T-helper 17 cell (primary cell): ENCODE measurements at places on chromosomes 11 and 22. TPM values are rescaled to one million over a fixed set of nuclear protein-coding genes. Genes with fewer than 3 reads are reported as not detected.

- peaks cover 16% of the 10 kb centered on the region for H3K27me3 ChIP-seq
- DNase-seq, result no peak
- peaks cover 3% of the 10 kb centered on the region for H3K36me3 ChIP-seq
- H3K4me3 ChIP-seq, result no peak overlapping the region
- H3K4me1 ChIP-seq, result peaks cover 9% of the 10 kb centered on the region
Measured at GRCh38 chr22:30045494-30045887, 34.8 kb upstream of the HORMAD2 start.

GRCh38 chr22:17789379-17790200 lies 15.3 kb upstream of the BID start:
- H3K27me3 ChIP-seq, result no peaks in the 10 kb centered on the region
- H3K4me1 ChIP-seq, result peaks cover 1% of the 10 kb centered on the region
- no peak overlapping the region for H3K27ac ChIP-seq
- H3K4me3 ChIP-seq, result no peak overlapping the region

PAX6 gene
- total RNA-seq, result not detected

- no peaks in the 10 kb centered on the region for H3K4me1 ChIP-seq
- peaks cover 4% of the 10 kb centered on the region for H3K27me3 ChIP-seq
- H3K27ac ChIP-seq, result no peak overlapping the region
Measured at GRCh38 chr11:104343578-104343977, 179.6 kb upstream of the PDGFD start.

GRCh38 chr11:69836401-69836800 lies 17.2 kb upstream of the FGF3 start:
- H3K27ac ChIP-seq, result no peak overlapping the region
- H3K4me3 ChIP-seq, result no peak overlapping the region
- DNase-seq, result no peak
- H3K36me3 ChIP-seq, result peaks cover 5% of the 10 kb centered on the region
- peaks cover 8% of the 10 kb centered on the region for H3K4me1 ChIP-seq

DRICH1 gene
- total RNA-seq, result 2.5 TPM

GRCh38 chr22:39422721-39423120 lies 23.1 kb downstream of the TAB1 start:
- H3K27me3 ChIP-seq, result no peaks in the 10 kb centered on the region
- H3K27ac ChIP-seq, result no peak overlapping the region
- H3K4me3 ChIP-seq, result no peak overlapping the region

DNA sequence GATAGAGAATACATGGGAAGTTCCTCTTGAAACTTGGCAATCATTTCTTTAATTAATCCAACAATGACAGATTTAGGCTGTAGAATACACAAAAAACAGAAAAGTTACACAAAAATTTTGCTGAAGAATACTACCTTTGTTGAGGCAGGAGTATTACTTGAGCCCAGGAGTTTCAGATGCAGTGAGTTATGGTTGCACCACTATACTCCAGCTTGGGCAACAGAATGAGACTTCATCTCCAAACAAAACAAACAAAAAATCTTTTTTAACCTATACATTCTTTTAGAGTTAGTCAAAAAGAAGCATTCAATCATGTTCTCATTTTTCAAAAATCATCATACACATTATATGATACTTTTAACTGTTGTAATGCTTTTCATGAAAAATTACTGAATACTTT lies 22.1 kb downstream of the UEVLD start:
- H3K27me3 ChIP-seq, result no peaks in the 10 kb centered on the region
- H3K4me3 ChIP-seq, result no peak overlapping the region

GRCh38 chr11:114438303-114438702 lies 964 bp upstream of the REXO2 start:
- DNase-seq, result no peak
- H3K4me3 ChIP-seq, result no peak overlapping the region
- no peaks in the 10 kb centered on the region for H3K27me3 ChIP-seq
- H3K4me1 ChIP-seq, result peaks cover 22% of the 10 kb centered on the region

RIMBP3B gene
- not detected for total RNA-seq

CD248 gene
- total RNA-seq, result not detected
